ENCODE measurements at places on chromosomes 1 and 21.
A peak's percentile ranks its signal among the peaks of the same experiment; 100 is the strongest.

- DNase-seq: peak; percentile 39
Measured at GRCh38 chr1:6028042-6028850, 17.4 kb upstream of the KCNAB2 start.

GRCh38 chr21:42652527-42653230 is 742 bp upstream of the PDE9A start:
- peak; percentile 75 for DNase-seq

DNA sequence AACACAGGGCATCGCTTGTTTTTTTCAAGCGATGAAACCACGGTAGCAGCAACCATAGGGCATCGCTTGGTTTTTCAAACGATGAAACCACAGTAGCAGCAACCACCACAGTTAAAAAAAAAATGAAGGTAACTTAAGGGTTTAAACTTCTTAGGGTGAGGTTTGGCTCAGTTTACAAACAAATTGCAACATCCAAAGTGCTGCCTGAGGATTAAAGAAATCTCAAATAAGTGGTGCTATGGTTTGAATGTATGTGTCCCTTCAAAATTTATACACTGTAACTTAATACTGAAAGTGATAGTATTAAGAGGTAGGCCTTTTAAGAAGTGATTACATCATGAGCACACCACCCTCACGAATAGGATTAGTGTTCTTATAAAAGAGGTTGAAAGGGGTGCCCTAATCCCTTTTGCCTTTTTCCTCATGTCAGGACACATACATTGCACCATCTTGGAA is 6.4 kb upstream of the GBP5 start:
- no peak for DNase-seq

- no peak for DNase-seq
Measured at GRCh38 chr1:37258068-37258467, 216.3 kb upstream of the ZC3H12A start.

- no peak for DNase-seq
Measured at GRCh38 chr1:94156096-94156625, 35.2 kb upstream of the ABCA4 start.

DNA sequence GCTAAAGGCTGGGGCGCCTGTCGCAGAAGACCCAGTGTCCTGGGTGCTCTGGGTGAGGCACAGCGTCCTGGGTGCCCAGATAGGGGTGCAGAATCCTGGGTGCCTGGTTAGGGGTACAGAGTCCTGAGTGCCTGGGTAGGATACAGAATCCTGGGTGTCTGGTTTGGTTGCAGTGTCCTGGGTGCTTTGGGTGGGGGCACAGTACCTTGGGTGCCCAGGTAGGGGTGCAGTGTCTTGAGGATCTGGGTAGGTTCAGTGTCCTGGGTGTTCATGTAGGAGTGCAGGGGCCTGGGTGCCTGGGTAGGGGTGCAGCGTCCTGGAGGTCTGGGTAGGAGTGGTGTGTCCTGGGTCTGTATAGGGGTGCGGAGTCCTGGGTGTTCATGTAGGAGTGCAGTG is 178.7 kb downstream of the CAMTA1 start:
- no peak for DNase-seq

DNA sequence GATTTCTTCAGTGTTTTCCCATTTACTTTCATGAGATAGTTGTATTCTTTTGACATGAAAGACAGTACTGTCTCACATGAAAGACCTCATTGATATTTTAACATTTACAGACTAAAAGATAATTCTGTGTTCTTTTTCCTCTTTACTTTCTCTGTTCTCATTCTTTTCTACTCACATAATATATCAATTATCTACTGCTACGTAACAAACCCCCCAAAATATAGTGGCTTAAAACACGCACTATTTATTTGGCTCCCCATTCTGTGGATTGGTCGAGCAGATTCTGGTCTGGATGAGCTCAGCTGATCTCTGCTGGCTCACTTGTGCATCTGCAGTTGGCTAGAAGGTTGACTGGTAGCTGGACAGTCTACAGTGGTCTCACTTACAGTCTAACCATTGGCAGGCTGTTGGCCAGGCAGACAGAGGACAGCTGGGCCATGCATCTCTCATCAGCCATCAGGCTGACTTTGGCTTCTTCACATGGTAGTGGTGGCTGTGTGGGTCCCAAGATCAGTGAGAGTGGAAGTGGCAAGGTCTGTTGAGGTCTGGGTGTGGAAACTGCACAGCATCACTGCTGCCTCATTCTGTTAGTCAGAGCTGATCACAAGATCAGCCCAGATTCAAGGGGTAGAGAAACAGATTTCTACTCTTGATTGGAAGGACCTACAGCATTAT is 63.2 kb downstream of the MPZL1 start:
- DNase-seq: no peak

DNA sequence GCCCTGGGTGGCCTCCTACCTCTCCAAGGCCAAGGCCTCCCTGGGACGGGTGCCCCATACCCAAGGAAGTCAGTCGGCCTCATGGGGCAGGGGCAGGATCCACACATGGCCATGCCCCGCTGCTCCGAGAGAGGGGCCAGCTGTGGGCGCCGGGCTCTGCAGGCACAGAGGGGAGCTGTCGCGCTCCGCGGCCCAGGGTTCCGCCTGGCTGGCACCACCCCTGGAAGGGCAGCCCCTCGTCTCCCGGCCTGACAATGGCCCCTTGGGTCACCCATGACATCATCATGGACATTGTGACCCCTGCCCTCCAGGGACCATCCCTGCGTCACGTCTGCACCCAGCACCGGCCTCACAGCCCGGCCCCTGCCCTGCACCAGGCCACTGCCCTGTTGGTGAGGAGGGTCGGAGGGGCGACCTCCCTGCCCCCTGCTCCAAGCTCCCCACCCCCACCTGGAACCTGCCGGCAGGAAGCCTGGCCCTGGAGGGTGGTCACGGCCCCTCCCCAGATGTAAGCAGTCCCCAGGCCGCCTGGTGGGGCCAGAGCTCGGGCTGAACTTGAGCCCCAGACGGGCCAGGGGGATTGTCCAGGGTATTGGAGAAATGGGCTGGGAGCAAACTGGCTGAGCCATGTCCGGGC is 5.8 kb downstream of the TTLL10 start:
- DNase-seq: no peak

DNA sequence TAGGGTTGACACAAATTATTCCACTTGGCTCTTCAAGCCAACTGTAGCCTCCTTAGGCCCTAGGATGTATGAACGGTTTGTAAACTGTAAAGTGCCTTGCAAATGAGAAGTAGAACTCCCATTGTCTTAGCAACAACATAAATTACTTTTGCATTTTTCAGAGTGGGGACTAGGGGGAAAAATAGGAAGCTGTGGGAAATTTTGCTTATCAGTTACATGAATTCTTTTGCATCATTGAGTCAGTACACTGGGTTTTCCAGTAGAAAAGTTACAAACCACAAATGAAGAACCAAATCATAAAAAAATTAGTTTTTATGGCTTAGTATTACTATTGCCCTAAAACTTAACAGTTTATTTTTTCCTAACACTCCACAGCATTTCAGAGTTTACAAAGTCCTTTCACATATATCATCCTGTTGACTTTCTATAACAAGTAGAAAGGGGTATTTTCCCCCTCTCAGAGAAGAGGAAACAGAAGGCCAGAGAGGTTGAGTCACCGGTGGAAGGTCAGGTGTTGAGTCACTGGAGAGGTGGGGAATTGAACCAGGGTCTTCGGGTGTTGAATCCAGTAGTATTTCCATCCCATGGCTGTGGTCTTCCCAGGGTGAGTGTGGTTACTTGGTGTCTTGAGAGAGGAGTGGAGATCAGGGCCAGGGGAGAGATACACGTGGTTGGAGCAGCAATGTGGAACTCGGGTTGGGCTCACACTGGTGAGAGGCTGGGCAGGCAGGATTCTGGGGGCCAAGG is 71.9 kb upstream of the USP24 start:
- no peak for DNase-seq

DNA sequence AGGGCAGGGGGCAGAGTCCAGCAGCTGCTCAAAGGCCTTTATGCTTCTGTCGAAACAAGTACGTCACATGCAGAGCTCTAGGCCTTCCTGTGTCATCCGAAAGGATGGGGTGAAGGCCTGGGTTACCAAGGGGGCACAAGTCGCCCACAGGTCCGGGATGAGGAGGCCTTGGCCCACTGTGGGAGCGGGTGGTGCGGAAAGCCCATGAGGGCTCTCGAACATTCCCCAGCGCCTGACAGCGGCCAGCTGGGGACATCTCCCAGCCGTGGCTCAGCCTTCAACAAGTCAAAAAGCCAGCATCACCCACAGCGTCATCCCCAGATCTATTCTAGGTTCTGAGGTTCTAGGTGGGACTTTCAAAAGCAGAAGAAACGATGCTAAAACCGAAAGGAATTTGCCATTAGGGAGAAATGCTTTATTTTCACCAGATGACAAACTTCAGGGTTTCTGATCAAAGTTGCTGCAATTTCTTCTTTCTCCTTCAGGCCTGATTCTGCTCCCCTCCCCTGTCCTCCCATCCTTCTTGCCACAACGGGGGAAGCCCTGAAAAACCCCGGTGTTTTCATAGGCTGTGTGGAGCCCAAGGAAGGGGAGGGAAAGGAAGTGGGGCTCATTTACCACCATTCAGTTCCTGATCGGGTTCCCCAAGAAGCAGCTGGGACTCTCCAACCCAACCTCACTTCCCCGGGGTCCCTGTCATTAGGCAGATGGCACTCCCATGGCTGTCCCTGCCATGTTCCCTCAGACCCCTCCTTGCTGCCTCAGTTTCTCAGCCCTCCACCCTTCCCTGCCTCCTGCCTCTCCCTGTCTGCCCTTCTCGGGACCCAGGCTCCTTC is 17.6 kb downstream of the GPR137B start:
- no peak for DNase-seq

- no peak for DNase-seq
Measured at GRCh38 chr1:216904471-216904870, 181.2 kb upstream of the ESRRG start.

- DNase-seq: no peak
Measured at GRCh38 chr1:204615881-204616280, 69.7 kb downstream of the LRRN2 start.

DNA sequence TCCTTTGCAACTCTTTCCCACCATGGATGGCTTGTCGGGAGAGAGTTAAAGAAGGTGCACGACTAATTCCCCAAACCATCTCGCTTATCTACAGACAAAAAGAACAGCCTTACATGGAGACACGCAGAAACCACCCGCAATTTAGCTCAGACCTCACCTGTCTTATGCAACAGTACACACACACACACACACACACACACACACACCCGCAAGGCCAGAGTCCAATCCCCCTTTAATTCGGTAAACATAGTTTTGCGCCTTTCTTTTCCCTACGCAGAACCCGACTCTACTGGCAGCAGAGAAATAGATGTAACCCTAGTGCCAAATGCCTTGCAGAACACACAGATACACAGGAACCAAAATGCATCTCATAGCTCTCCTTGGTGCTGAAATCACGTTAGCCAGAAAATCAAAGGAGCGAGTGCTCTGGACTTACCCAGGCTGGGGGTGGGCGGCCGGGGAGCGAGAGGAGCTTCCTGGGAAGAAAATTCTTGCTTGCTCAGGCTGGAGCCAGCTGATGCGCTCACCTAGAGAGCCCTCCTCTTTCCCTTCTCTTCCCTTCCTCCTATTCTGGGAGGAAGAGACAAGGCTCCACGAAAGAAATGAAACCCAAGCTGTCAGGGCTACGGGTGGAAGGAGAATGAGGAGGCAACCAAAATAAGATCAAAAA is 470 bp downstream of the TNR start:
- peak; percentile 11 for DNase-seq

DNA sequence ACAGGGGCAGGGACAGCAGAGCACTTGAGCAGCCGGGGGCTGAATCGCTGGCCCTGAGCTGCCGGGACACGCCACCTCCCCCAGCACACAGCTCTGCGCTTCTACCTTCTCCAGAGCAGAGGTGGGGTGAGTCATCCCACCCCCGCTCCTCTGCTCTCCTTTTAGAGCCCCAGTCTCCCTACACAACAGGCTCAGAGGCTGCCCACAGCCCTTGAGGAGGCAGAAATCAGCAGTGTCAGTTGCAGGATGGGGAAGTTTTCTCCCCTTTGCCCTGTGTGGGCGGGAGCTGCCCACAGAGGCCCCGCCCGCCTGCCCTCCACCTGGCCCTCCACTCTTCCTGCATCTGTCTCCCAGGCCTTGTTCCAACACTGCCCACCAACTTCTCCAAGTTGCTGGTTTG is 94.6 kb downstream of the STUM start:
- no peak for DNase-seq

GRCh38 chr1:51600965-51601364 is 15.9 kb upstream of the OSBPL9 start:
- no peak for DNase-seq

GRCh38 chr1:232357416-232357815 is 272.5 kb downstream of the SIPA1L2 start:
- no peak for DNase-seq

GRCh38 chr1:97759078-97759477 is 161.8 kb downstream of the DPYD start:
- no peak for DNase-seq

DNA sequence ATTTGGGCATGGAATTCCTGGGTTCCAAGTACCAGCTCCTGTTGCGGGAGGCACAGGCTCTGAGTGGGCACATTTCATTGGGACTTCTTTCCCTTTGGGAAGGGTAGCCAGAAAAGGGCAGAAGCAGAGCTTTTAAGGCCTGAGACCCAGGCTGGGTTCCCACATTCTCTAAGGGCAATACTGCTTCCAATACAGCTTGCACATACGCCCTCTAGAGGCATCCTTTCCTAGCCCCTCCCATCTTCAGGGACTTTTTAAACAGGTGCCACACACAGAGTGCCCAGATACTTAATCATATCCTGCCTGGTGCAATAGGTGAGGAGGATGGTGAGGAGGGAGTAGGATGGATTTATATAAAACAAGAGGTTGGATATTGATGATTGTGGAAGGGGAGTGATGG is 5.7 kb downstream of the GPR88 start:
- DNase-seq: no peak

- peak; percentile 52 for DNase-seq
Measured at GRCh38 chr1:34166625-34167361, 1.8 kb upstream of the CSMD2 start.

- no peak for DNase-seq
Measured at GRCh38 chr1:66980745-66981367, 56.1 kb downstream of the MIER1 start.

GRCh38 chr1:174247472-174247871 is 88.2 kb downstream of the RABGAP1L start:
- DNase-seq: no peak

- no peak for DNase-seq
Measured at GRCh38 chr1:43434256-43434655, 19.5 kb downstream of the HYI start.

GRCh38 chr1:205991237-205991636 is 12.0 kb downstream of the RAB7B start:
- no peak for DNase-seq

DNA sequence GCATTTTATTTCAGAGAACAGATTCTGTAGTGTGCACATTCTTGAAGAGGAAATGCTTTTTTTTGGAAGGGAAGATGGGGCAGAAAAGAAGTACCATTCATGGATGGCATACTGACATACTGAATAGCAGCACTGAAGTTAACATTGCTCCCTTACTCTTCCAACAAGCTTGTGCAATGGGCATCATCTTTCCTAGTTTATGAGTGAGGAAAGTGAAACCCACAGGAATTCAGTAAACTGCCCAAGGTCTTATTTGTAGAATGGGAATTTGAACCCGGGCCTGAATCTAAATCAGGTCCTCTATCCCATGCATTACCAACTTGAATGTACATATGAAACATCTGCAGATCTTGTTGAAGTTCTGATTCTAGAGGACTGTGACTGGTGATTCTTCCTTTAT is 215.7 kb upstream of the FGGY start:
- DNase-seq: no peak

All from mucosa of gallbladder (tissue), 1 donor.